ENCODE measurements at places on chromosomes 7 and 10.

- no peak for DNase-seq
These were observed 1.8 kb downstream of the ADARB2 start for GRCh38 chr10:1735562-1735961.

GRCh38 chr7:158550394-158550700 lies 37.3 kb downstream of the PTPRN2 start:
- no peak for DNase-seq

GRCh38 chr7:107972075-107972482 lies 30.9 kb downstream of the LAMB1 start:
- no peak for DNase-seq

DNA sequence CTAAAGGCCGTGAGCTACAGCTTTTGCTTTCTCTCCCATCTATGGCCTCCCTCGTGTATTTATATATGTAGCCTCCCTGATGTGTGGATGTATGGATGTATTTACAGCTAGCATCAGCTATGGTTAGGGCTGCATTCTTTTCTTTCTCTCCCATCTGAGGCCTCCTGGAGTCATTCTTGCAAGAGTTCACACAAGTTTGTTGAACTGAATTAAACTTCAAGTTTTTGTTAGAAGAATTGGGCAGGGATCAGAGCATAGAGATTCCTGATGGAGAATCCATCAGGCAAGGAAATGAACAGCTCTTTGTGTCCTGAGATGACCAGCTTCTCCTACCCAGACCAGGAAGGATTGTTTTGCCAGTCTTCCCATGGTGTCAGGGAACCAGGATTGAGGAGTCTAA lies 60.3 kb downstream of the AHCYL2 start:
- no peak for DNase-seq

DNA sequence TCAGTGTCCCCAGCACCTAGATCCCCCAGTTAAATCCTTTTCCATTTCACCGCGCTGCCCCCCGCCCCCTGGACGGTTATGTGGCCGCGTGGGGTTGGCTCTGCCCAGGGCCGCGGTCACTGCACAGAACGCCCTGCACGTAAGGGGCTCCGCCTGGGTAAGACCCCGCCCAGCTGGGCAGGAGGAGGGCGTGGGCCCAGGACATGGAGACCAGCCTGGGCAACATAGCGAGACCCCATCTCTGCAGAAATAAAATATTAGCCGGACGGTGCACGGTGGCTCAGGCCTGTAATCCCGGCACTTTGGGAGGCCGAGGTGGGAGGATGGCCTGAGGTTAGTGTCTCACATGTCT lies 650 bp upstream of the ZFAND2A start:
- no peak for DNase-seq

DNA sequence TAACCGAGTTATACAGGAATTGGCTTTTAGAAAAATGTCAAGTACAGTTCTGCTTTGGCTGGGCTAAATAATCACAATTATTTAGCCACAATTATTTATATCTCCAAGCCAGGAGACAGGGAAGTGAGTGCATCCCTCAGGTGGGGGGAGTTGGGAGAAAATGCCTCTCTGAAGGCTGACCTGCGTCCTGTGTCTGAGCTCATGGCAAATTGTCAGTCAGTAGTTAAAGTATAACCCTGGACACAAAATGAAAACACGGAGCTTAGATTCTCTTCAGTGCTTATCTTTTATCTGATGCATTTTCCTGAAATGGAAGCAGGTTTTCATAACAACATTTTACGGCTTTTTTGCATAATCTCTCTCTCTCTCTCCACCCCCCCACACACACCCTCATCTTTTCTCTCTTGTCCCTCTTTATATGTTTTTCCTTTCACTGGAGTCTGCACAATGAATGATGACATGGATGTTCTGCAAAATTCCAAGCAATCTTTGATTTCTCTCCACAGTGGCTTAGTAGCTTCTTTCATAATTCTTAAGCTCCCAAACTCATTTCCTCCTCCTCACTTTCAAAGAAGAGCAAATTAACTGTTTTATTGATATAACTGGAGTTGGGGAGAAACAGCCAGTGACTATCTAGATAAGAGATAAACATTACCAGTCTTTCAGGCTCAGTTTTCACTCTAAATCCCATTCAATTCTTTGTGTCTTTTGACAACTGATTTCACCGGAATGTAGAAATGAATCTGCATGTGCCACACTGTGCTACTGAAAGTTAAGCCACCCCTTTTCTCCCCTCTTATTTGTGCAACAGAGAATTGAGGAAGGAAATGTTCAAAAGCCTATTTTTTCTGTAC lies 521.4 kb upstream of the GHITM start:
- DNase-seq = no peak

- no peak for DNase-seq
These were observed 17.6 kb downstream of the LRRN3 start for GRCh38 chr7:111108496-111108895.

DNA sequence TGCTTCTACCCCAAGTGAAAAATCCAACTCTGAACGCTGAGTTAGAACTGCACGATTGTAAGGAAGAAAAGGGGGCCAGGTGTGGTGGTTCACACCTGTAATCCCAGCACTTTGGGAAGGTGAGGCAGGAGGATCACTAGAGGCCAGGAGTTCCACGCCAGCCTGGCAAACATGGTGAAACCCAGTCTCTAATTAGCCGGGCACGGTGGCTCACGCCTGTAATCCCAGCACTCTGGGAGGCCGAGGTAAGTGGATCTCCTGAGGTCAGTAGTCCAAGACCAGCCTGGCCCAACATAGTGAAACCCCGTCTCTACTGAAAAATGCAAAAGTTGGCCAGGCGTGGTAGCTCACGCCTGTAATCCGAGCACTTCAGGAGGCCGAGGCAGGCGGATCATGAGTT lies 9.0 kb downstream of the GUSB start:
- no peak for DNase-seq

All from activated T-cell treated with anti-CD3 and anti-CD28 coated beads for 48 hours (primary cell).